ENCODE measurements at places on chromosomes 7 and 10.

GRCh38 chr10:63582690-63583089, 61.5 kb downstream of the REEP3 start:
- DNase-seq = no peak

GRCh38 chr10:59887006-59887405, 19.4 kb downstream of the CCDC6 start:
- DNase-seq = no peak

GRCh38 chr7:130896051-130896881, 162.3 kb upstream of the KLF14 start:
- DNase-seq = no peak

DNA sequence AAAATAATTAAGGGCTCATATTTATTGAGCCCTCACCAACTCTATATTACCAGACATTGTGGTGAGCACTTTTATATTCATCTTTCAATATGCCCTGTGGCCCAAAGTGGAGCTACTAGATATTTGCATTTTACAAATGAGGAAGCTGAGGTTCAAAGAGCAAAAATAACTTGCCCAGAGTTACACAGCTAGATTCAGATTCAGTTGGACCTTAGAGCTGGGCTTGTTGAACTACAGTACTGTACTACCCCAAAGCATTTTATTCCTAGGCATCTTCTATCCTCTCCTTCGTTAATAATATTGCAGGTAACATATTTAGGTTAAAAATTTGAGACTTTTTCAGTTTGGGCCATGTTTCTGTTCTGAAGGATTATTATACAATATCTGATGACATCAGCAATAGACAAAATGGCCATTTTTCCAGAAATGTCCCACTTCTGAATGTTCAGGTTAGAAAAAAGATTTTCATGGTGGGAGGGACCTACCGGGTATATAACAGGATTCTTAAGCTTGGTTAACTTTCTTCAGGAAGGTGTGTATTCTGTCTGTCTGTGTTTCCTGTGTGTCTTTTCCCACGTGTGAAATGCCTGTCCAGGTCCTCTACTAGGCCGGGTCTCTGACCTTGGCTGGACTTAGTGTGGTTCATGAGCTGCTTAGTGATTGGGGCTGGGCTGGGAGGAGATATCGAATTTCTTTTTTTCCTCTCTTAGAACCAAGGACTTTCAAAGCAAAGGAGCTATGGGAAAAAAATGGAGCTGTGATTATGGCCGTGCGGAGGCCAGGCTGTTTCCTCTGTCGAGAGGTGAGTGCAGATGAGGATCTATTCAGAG, 13.6 kb downstream of the PRXL2A start:
- DNase-seq = no peak

GRCh38 chr7:81761031-81761430, 8.8 kb downstream of the HGF start:
- DNase-seq = no peak

DNA sequence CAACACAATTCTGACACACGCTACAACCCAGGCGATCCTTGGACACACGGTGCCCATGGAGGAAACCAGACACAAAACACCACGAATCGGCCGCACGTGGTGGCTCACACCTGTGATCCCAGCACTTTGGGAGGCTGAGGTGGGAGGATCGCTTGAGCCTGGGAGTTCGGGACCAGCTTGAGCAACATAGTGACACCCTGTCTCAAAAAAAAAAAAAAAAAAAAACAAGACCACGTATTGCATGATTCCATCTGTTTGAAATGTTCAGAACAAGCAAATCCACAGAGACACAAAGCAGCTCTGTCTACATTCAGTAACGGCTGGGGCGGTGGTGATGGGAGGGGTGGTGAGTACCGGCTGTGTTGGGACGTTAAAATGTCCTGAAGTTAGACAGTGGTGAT, 25.2 kb downstream of the ADAP1 start:
- DNase-seq = no peak

- no peak for DNase-seq
Measured at GRCh38 chr10:125264757-125265578, 104.6 kb upstream of the CTBP2 start.

GRCh38 chr7:36951257-36951697, 227.0 kb upstream of the AOAH start:
- no peak for DNase-seq

- no peak for DNase-seq
Measured at GRCh38 chr10:106931853-106932249, 232.7 kb downstream of the SORCS1 start.

DNA sequence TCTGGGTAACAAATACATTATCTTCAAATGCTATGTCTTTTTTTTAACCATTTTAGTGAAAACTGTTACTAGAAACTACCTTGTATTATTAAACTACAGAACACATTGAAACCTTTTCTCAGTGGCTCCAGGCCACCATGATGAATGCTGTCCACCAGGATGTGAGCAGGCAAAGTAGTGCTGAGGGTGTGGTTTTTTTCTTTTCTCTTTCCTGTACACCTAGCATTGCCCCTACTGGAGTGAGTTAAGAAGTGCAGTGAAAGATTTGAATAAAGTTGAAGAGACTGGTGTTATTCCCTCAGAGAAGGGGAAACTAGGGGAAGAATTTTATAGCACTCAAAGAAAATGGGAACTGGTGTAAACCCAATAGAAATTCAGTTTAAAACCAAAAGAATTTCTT, 120.0 kb upstream of the SAMD8 start:
- DNase-seq = no peak

DNA sequence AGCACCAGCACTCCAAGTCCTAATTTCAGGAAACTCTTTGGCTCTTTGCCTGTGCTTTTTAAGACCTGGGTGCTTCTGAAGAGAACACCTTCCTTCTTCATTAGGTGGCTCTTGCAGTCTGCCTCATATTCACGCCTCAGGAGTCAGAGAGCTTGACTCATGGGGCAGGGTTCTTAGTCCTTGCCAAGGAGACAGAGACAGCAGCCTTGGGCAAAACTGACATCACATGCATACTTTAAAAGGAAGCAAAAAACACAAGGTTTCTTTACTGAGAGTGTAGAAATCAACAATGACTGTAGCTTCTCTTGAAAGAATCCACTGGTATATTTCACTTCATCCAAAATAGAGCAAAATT, 780.6 kb downstream of the INHBA start:
- no peak for DNase-seq

GRCh38 chr7:125681508-125681907, 751.9 kb upstream of the POT1 start:
- DNase-seq = no peak

- no peak for DNase-seq
Measured at GRCh38 chr7:27048438-27048837, 47.4 kb downstream of the HOXA1 start.

GRCh38 chr10:42638821-42639270, 476 bp upstream of the ZNF33B start:
- no peak for DNase-seq

- no peak for DNase-seq
Measured at GRCh38 chr10:78980354-78980753, 88.4 kb upstream of the ZMIZ1 start.

- no peak for DNase-seq
Measured at GRCh38 chr10:50396491-50397311, 145.4 kb upstream of the ASAH2 start.

DNA sequence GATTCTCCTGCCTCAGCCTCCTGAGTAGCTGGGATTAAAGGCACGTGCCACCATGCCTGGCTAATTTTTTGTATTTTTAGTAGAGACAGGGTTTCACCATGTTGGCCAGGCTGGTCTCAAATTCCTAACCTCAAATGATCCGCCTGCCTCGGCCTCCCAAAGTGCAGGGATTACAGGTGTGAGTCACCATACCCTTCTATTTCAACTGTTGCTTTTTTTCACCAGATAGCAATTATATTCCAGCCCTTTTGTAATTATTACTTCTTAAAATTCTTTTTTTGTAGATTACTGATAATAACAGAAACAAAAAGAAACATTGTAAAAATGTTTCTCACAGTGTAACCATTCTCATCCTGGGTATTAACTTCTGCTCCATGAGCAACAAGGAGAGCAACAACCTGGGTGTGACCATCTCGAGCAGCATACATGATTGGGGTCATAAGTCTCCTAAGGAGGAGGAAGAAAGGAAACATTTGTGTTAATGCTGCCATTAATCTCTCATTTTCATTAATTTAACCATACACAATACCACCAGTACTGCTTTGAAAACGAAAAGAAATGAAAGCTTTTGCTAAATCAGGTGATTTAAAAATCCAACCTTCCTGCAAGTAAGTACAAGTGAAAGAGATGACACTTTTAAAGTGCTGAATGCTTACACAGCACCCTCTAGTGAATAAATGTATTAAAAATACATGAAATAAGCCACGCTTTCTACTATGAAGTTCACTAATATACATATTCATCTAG, 41.8 kb downstream of the ASZ1 start:
- DNase-seq = no peak

DNA sequence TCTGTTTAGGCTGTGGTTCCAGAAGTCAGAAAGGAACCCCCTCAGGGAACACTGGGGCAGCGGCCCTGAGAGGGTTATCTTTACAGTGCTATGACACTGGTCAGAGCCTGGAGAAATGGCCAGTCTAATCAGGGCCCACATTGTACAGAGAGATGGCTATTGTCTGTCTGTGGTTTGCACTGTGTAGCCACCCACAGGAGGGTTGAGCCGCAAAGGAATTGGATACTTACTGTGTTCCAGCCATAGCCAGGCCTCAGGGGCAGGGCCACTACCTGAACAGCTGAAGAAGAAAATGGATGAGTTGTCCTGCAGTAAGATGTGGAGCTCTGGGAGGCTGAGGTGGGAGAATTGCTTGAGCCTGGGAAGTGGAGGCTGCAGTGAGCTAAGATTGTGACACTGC, 47.5 kb upstream of the PODXL start:
- DNase-seq = no peak

DNA sequence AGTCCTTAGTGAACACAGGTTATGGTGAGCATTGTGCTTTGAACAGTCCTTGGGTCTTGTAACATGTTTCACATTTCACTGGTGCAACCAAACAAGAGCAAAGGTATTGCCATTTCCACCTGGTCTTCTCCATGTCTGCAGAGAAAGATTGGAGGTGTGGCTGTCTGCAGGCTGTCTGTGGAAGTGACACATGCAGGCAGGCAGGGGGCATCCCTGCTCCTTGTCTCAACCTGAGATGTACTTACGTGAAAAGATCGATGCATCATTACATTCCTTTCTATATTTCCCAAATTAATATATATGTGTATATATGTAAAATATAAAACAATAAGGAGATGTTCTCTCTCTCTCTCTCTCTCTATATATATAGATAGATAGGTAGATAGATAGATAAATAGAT, 54.3 kb downstream of the LRRC18 start:
- DNase-seq = no peak

DNA sequence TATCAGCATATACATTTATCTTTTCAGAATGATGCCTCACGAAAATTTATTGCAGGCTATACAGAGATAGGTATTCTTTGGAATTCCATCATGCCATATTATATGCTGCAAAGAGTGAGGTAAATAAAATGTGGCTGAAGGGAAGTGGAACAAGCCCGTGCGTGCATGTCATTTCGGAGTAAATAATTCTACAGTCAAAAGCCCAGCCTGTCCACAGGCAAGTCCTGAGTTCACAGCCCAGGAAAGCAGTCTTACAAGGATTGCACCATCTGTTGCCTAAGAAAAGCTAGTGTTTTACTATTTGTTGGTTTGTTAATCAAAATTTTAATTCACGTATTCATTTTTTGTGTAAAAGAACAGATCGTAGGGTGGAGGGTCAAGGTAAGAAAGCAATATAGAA, 292.4 kb upstream of the AKR1E2 start:
- no peak for DNase-seq

DNA sequence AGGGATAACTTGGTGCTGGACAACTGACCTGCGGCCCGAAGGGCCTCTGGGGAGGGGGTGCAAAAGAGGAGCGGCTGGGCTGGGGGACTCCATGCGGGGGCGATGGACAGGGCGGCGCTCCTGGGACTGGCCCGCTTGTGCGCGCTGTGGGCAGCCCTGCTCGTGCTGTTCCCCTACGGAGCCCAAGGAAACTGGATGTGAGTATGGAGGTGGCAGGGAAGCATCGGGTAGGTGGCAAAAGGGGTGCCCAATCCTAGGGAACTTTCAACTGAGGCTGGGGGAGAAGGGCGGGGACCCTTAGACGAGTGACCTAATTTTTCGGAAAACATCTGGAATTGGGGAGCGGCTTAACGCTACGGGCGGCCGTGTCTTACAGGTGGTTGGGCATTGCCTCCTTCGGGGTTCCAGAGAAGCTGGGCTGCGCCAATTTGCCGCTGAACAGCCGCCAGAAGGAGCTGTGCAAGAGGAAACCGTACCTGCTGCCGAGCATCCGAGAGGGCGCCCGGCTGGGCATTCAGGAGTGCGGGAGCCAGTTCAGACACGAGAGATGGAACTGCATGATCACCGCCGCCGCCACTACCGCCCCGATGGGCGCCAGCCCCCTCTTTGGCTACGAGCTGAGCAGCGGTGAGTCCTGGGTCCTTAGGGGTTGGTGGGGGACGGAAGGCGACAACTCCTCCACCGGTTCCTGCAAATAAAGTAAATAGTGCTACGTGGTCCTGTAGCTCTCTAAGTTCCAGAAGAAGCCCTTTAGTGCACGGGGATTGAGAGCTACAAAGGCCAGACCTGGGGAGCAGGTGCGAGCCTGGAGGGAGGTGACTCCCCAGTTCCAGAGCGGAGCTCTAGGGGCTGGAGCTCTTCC, 622 bp downstream of the WNT16 start:
- DNase-seq = no peak

DNA sequence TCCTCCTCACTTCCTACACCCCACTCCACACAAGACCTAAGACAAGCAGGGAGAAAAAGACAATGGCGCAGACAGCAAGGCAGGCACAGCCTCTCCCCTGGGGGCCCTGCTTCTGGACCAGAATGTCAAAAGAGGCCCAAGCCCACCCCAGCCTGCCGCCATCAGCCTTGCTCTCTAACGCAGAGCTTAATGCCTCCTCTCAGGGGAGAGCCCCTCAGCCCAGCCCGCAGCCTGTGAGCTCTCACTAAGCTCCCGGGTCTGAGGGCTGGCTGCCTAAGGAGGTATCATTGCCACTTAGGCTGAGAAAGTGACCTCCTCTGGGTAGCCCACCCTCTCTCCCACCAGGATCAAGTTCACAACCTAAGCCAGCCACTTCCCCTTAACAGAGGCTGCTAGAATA, 16.7 kb downstream of the SLIT1 start:
- DNase-seq = no peak

DNA sequence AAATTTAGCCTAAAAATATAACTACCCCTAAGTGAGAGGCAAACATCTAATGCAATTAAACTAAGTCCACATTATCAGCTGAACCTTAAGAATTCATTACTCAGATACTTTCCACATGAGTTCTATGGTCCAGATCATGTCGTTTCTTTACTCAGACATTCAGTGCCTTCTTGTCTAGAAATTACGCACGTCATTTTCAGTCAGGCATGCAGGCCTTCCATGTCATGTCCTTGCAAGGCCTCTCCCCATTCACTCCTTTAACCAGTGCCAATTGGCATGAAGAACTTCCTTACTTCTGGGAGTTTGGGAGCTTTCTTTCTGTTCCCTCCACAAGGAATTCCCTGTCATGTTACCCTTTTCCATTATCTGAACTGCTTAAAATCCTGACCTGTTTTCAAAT, 118.8 kb downstream of the NRP1 start:
- no peak for DNase-seq

DNA sequence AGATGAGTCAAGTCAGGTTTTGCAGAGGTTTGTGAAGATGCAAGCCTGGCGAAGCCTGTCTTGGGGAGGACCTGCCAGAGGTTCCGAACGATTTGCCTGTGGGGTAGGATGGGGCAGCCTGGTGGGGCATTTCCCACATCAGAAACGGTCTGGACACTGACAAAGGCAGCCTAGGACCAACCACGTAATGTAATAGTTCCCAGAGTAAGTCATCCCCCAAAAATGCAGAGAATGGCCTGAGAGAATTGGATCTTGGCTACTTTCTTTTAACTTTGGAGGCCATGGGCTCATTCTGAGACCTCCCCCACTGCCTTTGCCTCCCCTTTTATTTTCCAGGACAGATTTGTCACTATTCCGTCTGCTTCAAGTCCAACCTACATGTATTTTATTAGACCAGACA, 168.9 kb upstream of the SH2B2 start:
- DNase-seq = no peak

Measured in esophagus squamous epithelium (tissue), 5 donors.